ENCODE measurements at places on chromosomes 1 and 21. TPM values are rescaled to one million over a fixed set of nuclear protein-coding genes. Genes with fewer than 3 reads are reported as not detected.

- no peak for DNase-seq
These were observed 52.7 kb downstream of the TEX35 start for GRCh38 chr1:178565586-178565985.

The TOMM20 gene
- total RNA-seq = 73.5 TPM

- no peak for DNase-seq
These were observed 8.9 kb downstream of the MAP1LC3C start for GRCh38 chr1:241990040-241990439.

The KCNH1 gene
- total RNA-seq = not detected

DNA sequence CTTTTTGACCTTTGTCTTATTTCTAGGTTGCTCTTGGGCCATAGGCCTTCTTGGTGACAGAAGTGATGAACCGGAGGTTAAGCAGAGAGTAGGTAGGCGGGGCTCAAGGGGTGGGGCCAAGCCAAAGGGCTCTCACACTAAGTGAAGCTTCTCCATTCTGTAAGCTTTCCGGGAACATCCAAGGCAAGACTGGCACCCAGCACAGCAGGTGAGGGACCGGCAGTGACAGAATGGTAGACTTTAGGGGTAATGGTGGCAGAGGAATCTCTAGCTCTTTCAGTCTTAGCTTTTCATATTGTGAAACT, at the start of gene TNFAIP8L2:
Gene TNFAIP8L2 (plus strand): TSS at position 135 of the 305 bp plus-strand sequence. CDS start 2,049 bp downstream, outside the sequence.
- peak; percentile 77 for DNase-seq
